ENCODE measurements at places on chromosomes 7 and 10.

GRCh38 chr10:16944986-16945385 is 127.8 kb upstream of the RSU1 start:
- no peak for DNase-seq

DNA sequence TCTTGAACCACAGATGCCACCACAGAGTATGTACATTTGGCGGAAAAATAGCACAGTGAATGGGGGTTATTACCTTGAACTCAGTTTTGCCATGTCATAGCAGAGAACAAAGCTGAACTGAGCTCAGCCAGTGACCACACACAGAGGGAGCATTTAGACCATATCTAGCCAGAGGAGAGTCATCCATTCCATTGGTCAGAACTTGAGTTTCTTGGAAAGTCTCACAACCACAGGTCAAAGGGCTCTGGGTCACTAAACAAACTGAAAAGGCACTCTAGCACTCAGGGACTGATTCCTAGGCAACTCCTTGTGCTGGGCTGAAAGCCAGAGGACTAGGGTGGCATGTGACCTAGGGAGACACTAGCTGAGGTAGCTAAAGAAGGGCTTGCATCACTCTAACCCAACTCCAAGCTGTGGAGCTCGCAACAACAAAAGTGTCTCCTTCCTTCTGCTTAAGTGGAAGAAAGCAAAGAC is 239.7 kb upstream of the SEMA3D start:
- no peak for DNase-seq

- no peak for DNase-seq
Measured at GRCh38 chr7:63071920-63072319, 926.7 kb upstream of the ZNF722 start.

- no peak for DNase-seq
Measured at GRCh38 chr10:129058664-129059155, 408.3 kb upstream of the MGMT start.

DNA sequence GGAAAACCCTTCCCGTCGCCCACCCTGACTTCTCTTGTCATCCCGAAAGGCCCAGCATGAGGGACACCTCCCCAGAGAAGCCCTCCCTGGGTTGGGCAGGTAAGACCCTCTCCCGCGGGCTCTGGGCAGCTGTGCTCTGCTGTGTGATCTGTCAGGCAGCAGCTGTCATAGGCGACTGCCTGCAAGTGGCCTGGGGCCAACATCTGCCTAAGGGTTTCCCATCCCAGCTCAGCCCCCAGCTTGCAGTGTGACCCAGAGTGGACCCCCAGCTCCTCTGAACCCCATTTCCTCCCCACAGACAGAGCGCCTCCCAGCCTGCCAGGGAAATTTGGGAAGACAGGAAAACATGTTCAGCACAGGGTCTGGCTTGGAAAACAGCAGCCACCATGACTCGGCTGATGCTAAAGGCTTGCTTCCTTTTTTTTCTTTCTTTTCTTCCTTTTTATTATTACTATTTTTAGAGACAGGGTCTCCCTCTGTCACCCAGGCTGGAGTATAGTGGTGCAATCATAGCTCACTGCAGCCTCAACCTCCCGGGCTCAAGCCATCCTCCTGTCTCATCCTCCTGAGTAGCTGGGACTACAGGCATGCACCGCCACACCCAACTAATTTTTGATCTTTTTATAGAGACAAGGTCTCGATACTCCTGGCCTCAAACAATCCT is 18.3 kb upstream of the TNRC18 start:
- no peak for DNase-seq

DNA sequence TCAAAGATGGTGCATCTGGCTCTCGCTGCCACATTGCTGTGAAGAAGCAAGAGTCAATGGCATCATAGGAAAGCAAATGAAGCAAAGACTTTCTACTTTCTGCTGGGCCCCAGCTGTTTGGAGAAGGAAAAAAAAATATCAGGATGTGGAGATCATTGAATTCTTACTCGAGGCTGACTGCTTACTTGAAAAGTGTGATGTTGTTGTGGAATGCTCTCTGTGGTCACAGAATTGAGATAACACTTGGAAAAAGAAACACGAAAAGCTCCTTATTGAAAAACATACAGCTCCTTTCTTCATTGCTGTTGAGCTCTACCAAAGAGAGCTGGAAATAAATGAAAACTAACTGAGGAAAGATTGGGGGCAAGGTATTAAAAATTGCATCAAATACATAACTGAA is 157.4 kb upstream of the TBX20 start:
- no peak for DNase-seq

- no peak for DNase-seq
Measured at GRCh38 chr10:122191936-122192541, 79.1 kb upstream of the BTBD16 start.

GRCh38 chr10:7763929-7764328 is 23.9 kb downstream of the KIN start:
- DNase-seq: no peak
